ENCODE measurements at places on chromosomes 16 and 17.
A peak's percentile ranks its signal among the peaks of the same experiment; 100 is the strongest.

GRCh38 chr16:85264752-85265151 lies 152.5 kb upstream of the CIBAR2 start:
- H3K4me1 ChIP-seq = no peaks in the 10 kb centered on the region
- no peak overlapping the region for H3K27ac ChIP-seq
- DNase-seq = no peak
- H3K36me3 ChIP-seq = no peaks in the 10 kb centered on the region
- H3K4me3 ChIP-seq = no peak overlapping the region

DNA sequence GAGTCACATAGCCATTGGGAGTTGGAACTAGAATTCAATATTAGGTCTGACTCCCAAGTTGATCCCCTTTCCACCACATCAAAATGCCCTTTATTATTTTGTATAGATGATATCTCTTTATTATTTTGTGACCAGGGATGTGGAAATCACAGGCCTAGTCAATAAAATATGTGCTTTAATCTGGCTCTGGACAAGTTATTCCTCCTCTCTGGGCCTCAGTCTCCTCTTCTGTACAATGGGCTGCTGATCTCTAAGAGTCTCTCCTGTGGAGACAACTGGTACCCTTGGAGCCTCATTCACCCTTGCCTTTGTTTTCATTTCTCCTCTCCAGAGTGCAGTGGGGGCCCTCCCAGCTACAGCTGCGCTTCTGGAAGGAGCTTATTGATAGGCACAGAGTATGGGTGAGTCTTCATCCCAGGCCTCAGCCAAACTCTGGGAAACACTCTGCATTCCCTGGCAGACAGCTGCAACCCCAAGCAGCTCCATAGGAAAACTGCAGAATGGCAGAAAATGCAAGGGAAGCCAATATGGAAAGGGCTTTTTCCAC lies 4.3 kb upstream of the ABAT start:
- peaks cover 10% of the 10 kb centered on the region for H3K4me1 ChIP-seq
- H3K36me3 ChIP-seq = no peaks in the 10 kb centered on the region
- DNase-seq = no peak
- no peaks in the 10 kb centered on the region for H3K27me3 ChIP-seq

DNA sequence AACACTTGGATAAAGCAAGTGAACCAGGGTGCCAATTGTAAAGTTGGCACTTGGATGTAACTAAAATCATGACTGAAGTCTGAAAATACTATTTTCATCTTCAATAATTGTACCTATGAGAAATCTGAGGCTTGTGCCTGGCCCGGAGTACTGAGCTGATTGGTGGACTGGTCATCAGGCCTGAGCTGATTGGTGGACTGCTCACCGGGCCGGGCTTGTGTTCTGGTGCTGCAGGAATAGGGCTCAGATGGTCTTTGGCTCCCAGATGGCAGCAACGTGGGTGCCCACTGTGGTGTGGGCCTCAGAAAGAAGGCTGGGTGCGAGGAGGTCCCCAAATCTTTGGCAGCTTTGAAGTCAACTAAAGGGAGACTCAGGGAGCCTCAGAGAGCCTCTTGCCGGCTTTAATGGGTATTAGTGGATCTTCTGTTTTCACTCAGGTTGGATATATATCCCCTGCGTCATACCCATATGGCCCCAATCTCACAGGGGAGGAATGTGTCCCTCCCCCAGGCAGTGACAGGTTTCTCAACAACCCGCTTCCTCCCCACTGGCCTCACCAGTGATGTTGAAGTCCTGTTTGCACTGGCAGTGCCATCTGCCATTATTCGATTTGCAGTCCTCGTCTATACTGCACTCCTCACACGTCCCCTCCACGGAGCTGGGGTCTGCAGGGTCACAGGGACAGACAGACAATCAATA lies 4.7 kb downstream of the UMOD start:
- DNase-seq = no peak
- no peak overlapping the region for H3K27ac ChIP-seq
- H3K36me3 ChIP-seq = no peaks in the 10 kb centered on the region
- H3K4me1 ChIP-seq = no peaks in the 10 kb centered on the region
- no peak overlapping the region for H3K4me3 ChIP-seq
- H3K27me3 ChIP-seq = no peaks in the 10 kb centered on the region

DNA sequence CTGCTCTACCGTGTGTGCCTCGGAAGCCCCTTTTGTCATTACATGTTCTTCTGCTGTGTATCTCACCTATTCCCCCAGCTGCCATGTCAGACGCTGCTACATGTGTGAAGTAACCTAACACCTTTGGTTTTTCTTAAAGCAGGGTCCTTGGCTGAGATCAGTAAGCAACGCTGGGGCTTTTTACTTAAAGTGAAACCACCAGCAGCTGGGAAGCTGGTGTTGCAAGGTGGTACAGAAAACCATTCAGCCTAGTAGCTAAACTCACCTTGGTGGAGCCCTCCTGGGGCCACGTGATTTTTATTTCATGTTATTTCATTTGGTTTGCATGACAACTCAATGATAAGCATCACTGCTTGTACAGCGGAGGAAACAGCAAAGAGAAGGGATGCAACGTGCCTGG lies 62.6 kb downstream of the PLCG2 start:
- H3K27me3 ChIP-seq = no peaks in the 10 kb centered on the region
- no peak overlapping the region for H3K4me3 ChIP-seq
- H3K36me3 ChIP-seq = no peaks in the 10 kb centered on the region
- H3K4me1 ChIP-seq = no peaks in the 10 kb centered on the region

DNA sequence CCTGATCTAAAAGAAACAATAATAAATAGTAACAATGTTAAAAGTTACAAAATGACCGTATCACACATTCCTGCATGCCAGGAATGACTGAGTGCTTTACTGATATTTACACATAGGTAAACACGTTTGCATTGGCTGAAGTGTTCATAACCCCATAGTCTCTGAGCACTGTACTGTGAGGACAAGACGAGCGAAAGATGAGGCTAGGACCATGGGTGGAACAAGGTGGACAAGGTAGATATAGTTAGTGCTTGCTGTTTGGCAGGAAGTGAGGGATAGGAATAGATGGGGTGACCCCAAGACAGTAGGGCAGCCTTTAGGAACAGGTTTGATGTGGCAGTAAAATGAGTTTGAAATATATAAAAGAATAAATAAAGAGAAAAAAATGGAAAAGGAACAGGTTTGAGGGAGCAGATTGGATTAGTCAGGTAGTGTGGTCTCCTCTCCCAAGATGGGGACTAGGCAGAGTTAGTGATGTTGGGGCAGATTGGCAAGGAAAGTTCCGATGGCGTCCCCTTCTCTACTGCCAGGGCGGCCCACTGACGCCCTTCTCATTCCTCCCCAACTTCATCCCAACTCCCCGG lies 452 bp upstream of the E2F4 start:
- no peak overlapping the region for H3K27ac ChIP-seq
- no peaks in the 10 kb centered on the region for H3K36me3 ChIP-seq
- DNase-seq = no peak
- no peaks in the 10 kb centered on the region for H3K27me3 ChIP-seq
- peaks cover 34% of the 10 kb centered on the region for H3K4me1 ChIP-seq

DNA sequence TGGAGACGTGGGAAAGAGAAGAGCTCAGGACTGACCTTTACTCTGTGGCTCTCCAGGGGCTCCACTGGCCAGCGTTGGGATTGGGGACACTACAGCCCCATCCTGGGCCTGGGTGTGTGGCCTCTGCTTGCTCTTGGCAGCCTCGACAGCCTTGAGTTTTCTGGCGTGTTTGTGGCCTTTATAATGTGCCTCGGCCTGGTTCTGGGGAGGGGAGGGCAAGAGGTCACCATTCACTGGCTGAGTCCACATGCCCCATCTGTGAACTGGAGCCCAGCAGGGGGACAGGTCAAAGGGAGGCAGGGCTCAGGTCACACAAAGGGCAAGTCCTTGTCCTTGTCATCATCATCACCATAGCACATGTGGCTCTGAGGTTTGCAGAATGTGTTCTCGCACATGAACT lies 11.7 kb downstream of the NKIRAS2 start:
- H3K27ac ChIP-seq = no peak overlapping the region
- H3K4me3 ChIP-seq = no peak overlapping the region
- peaks cover 9% of the 10 kb centered on the region for H3K4me1 ChIP-seq
- H3K27me3 ChIP-seq = no peaks in the 10 kb centered on the region
- DNase-seq = no peak

GRCh38 chr16:64858076-64858475 lies 263.8 kb downstream of the CDH11 start:
- H3K27ac ChIP-seq = no peak overlapping the region
- no peak overlapping the region for H3K4me3 ChIP-seq
- no peaks in the 10 kb centered on the region for H3K27me3 ChIP-seq
- H3K4me1 ChIP-seq = no peaks in the 10 kb centered on the region
- DNase-seq = no peak
- H3K36me3 ChIP-seq = no peaks in the 10 kb centered on the region

GRCh38 chr17:79777120-79777893 lies 641 bp upstream of the CBX2 start:
- H3K36me3 ChIP-seq = no peaks in the 10 kb centered on the region
- H3K4me3 ChIP-seq = peak overlapping the region; percentile 61
- H3K4me1 ChIP-seq = peaks cover 4% of the 10 kb centered on the region
- no peaks in the 10 kb centered on the region for H3K27me3 ChIP-seq
- DNase-seq = peak; percentile 47

GRCh38 chr17:72922219-72922618 lies 170.3 kb downstream of the SLC39A11 start:
- no peaks in the 10 kb centered on the region for H3K36me3 ChIP-seq
- no peak for DNase-seq
- H3K4me1 ChIP-seq = no peaks in the 10 kb centered on the region
- H3K27ac ChIP-seq = no peak overlapping the region
- no peak overlapping the region for H3K4me3 ChIP-seq

DNA sequence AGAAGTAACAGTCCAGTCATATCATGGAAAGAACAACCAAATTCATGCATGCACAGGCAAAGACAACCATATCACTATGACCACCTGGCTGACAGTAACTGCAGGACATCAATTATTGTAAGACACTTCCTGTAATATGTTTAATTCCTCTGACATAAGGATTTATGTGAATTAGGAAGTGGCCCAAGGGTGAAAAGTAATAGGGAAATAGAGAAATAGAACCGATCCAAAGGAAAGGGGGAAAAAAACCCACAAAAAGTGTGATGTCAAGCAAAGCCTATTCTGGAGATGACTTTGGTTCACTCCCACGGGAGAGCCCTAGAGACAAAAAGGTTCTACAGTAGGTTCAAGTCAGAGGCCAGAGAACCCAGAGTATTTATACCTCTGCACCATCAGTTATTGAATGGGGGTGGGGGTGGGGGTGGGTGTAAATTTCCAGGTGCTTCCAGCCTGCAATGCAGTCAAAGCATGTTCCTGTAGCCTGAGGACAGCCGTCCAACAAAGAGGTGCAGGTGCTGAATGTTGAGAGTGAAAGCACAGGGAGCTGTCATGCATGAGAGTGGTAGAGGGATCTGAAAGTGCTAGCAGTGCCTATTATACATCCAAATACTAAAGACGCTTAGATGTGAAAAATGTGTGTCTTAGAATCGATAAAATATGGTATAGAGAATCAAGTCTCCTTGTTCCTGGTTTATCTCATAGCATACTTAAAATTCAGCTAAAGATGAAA lies 95.6 kb upstream of the HLF start:
- no peak overlapping the region for H3K4me3 ChIP-seq
- H3K27ac ChIP-seq = no peak overlapping the region
- no peaks in the 10 kb centered on the region for H3K27me3 ChIP-seq
- no peak for DNase-seq

DNA sequence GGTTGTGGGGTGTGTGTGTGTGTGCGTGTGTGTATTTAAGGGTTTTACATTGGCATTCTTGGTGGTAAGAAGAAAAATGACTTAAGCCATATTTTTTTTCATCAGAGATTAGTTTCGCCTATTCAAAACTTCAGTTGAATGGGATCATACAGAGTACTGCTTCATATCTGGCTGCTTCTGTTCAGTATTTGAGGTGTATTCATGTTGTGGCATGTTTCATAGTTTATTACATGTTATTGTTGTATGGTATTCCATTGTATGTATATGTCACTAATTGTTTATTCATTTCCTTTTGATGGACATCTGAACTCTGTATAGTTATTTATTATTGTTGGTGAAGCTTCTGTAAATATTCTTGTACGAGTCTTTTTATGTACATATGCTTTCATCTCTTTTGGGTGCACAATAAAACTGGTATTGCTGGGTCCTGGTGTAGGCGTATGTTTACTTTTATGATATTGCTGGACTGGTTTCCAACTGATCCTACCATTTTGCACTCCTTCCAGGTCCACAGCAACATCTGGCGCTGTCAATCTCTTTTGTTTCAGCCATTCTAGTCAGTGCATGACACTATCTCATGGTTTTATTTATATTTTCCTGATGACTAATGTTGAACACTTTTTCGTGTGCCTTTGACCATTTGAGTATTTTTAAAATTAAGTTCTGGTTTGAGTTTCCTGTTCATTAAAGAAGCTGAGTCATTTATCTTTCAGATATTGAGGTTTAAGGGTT lies 77.4 kb upstream of the MAF start:
- H3K4me3 ChIP-seq = no peak overlapping the region
- no peaks in the 10 kb centered on the region for H3K36me3 ChIP-seq

- no peak overlapping the region for H3K4me3 ChIP-seq
- no peaks in the 10 kb centered on the region for H3K36me3 ChIP-seq
- DNase-seq = no peak
- no peaks in the 10 kb centered on the region for H3K4me1 ChIP-seq
These were observed 25.2 kb downstream of the CD300A start for GRCh38 chr17:74491626-74492025.

GRCh38 chr16:47967374-47967773 lies 188.4 kb downstream of the ABCC12 start:
- no peaks in the 10 kb centered on the region for H3K4me1 ChIP-seq
- H3K36me3 ChIP-seq = no peaks in the 10 kb centered on the region
- no peak for DNase-seq

- H3K27ac ChIP-seq = no peak overlapping the region
- H3K27me3 ChIP-seq = no peaks in the 10 kb centered on the region
- H3K4me3 ChIP-seq = peak overlapping the region; percentile 35
These were observed 35.5 kb upstream of the ZC3H18 start for GRCh38 chr16:88534638-88535190.

DNA sequence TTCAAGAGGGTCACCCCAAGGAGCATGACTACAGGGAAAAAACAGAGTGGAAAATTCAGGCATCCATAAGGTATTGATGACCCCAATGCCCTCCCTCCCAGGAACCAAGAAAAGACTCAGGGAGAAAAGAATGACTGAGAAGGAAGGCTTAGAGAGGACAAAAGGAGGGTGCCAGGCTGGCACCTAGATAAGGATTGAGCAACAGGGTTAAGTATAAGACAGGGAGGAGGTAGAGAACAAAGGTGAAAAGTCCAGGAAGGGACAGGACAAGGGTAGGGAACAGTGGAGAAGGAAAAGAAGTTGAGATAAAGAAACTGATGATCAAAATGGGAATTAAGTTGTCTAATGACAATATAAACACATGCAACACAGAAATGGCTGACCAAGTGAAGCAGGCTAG lies 2.5 kb downstream of the SLC35B1 start:
- no peaks in the 10 kb centered on the region for H3K36me3 ChIP-seq
- H3K4me3 ChIP-seq = no peak overlapping the region
- H3K4me1 ChIP-seq = peaks cover 16% of the 10 kb centered on the region
- no peak for DNase-seq
- H3K27me3 ChIP-seq = no peaks in the 10 kb centered on the region

- H3K4me3 ChIP-seq = no peak overlapping the region
- no peaks in the 10 kb centered on the region for H3K36me3 ChIP-seq
- DNase-seq = no peak
- H3K4me1 ChIP-seq = peaks cover 4% of the 10 kb centered on the region
These were observed 78.1 kb upstream of the ZFHX3 start for GRCh38 chr16:73125850-73126524.

Data from testis (tissue), 5 donors.